Left renal cortex interstitium (tissue), 4 donors: ENCODE measurements at places on chromosomes 7 and 10. TPM values are rescaled to one million over a fixed set of nuclear protein-coding genes. Genes with fewer than 3 reads are reported as not detected.

The HECW1 gene
- polyA plus RNA-seq: 11.2 TPM

The ANKRD61 gene
- 0.40 TPM for polyA plus RNA-seq

The WDR86 gene
- polyA plus RNA-seq: 32.9 TPM

The PTPN12 gene
- polyA plus RNA-seq: 69.3 TPM

The PVRIG gene
- polyA plus RNA-seq: 2.1 TPM

The AKR1D1 gene
- polyA plus RNA-seq: 0.20 TPM

The SNX10 gene
- polyA plus RNA-seq: 18.6 TPM

The TDRD1 gene
- polyA plus RNA-seq: 0.03 TPM

The OGDHL gene
- 43.2 TPM for polyA plus RNA-seq

The RBM20 gene
- polyA plus RNA-seq: 3.2 TPM

The MEIG1 gene
- 1.6 TPM for polyA plus RNA-seq

The CHN2 gene
- 13.9 TPM for polyA plus RNA-seq

The ARL3 gene
- 35.7 TPM for polyA plus RNA-seq

The SUFU gene
- polyA plus RNA-seq: 26.7 TPM

The CYP3A5 gene
- 2.8 TPM for polyA plus RNA-seq

The SPDYE5 gene
- polyA plus RNA-seq: 0.88 TPM

The NPS gene
- not detected for polyA plus RNA-seq

The SCART1 gene
- polyA plus RNA-seq: 0.42 TPM

The TAS2R41 gene
- polyA plus RNA-seq: not detected

The ABLIM1 gene
- 89.9 TPM for polyA plus RNA-seq

The GPR158 gene
- polyA plus RNA-seq: 0.30 TPM

The WEE2 gene
- 0.16 TPM for polyA plus RNA-seq

The PAPOLB gene
- 0.08 TPM for polyA plus RNA-seq

The DKK1 gene
- 49.4 TPM for polyA plus RNA-seq

The CTAGE6 gene
- polyA plus RNA-seq: 0.23 TPM

The KIAA1217 gene
- polyA plus RNA-seq: 106 TPM

The KLF14 gene
- 0.82 TPM for polyA plus RNA-seq

The WNT8B gene
- polyA plus RNA-seq: 0.99 TPM

The MMRN2 gene
- polyA plus RNA-seq: 26.1 TPM

The CCL24 gene
- polyA plus RNA-seq: not detected

The CUBN gene
- 100 TPM for polyA plus RNA-seq

The IQCE gene
- 21.7 TPM for polyA plus RNA-seq

The POLR2J3 gene
- 94.5 TPM for polyA plus RNA-seq

The CPXM2 gene
- polyA plus RNA-seq: 6.7 TPM

The AQP1 gene
- polyA plus RNA-seq: 153 TPM

The SKIDA1 gene
- 8.8 TPM for polyA plus RNA-seq

The BMPER gene
- polyA plus RNA-seq: 20.9 TPM

The DIP2C gene
- polyA plus RNA-seq: 19.7 TPM
